ENCODE measurements at places on chromosomes 6 and 20.

GRCh38 chr6:83062225-83062624 lies 3.4 kb downstream of the UBE3D start:
- H3K27me3 ChIP-seq, result no peaks in the 10 kb centered on the region
- H3K4me1 ChIP-seq, result no peaks in the 10 kb centered on the region
- no peak overlapping the region for H3K27ac ChIP-seq
- H3K4me3 ChIP-seq, result no peak overlapping the region
- no peaks in the 10 kb centered on the region for H3K36me3 ChIP-seq
- no peak for DNase-seq

DNA sequence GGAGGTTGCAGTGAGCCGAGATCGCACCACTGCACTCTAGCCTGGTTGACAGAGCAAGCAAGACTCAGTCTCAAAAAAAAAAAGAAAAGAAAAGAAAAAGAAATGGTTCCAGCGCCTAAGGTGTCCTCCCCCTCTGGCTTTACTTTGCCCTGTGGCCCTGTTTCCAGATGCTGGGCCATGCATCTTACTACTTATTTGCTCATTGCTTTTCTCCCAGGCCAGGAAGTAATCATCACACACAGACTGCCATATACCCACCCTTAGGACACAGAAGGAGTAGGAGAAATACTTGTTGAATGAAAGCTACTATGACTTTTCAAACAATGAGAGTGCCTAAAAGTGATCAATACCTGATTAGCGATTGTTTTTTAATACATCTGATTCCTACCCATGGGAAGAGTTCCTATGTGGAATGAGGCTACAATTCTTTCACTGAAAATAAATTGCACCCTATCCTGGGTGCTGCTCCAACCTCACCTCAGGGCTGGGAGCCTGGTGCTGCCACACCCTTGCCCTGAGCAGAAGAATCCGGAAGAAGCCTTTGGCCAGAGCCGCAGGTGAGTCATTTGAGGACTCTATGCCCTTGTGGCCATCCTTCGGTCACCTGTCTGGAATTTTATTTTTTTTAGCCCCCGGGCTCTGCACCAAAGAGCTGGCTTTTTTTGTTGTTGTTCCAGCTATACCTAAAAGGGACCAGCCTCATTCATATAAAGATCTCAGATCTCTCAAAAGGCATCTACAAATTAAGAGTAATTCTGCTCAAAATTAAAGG lies 22.7 kb upstream of the TFAP2C start:
- H3K27me3 ChIP-seq, result no peaks in the 10 kb centered on the region
- H3K36me3 ChIP-seq, result no peaks in the 10 kb centered on the region
- H3K4me3 ChIP-seq, result no peak overlapping the region
- DNase-seq, result no peak
- H3K27ac ChIP-seq, result no peak overlapping the region
- H3K4me1 ChIP-seq, result no peaks in the 10 kb centered on the region

GRCh38 chr20:5524896-5525295 lies 208.1 kb upstream of the PROKR2 start:
- H3K4me3 ChIP-seq, result no peak overlapping the region
- H3K36me3 ChIP-seq, result no peaks in the 10 kb centered on the region
- H3K27me3 ChIP-seq, result no peaks in the 10 kb centered on the region
- H3K27ac ChIP-seq, result no peak overlapping the region
- peaks cover 3% of the 10 kb centered on the region for H3K4me1 ChIP-seq

GRCh38 chr6:39793516-39793915 lies 1.3 kb downstream of the DAAM2 start:
- no peaks in the 10 kb centered on the region for H3K4me1 ChIP-seq
- no peaks in the 10 kb centered on the region for H3K27me3 ChIP-seq
- no peak overlapping the region for H3K27ac ChIP-seq

- H3K27ac ChIP-seq, result no peak overlapping the region
- H3K36me3 ChIP-seq, result no peaks in the 10 kb centered on the region
- no peak for DNase-seq
- H3K4me1 ChIP-seq, result no peaks in the 10 kb centered on the region
Observed at GRCh38 chr20:59633656-59634251, 29.4 kb downstream of the PHACTR3 start.

GRCh38 chr6:108673602-108674001 lies 112.9 kb downstream of the FOXO3 start:
- H3K36me3 ChIP-seq, result no peaks in the 10 kb centered on the region
- no peak overlapping the region for H3K27ac ChIP-seq
- peaks cover 13% of the 10 kb centered on the region for H3K4me1 ChIP-seq

GRCh38 chr6:25085756-25086155 lies 150.0 kb upstream of the RIPOR2 start:
- no peaks in the 10 kb centered on the region for H3K4me1 ChIP-seq
- peaks cover 5% of the 10 kb centered on the region for H3K36me3 ChIP-seq
- no peak for DNase-seq
- no peaks in the 10 kb centered on the region for H3K27me3 ChIP-seq
- H3K27ac ChIP-seq, result no peak overlapping the region
- H3K4me3 ChIP-seq, result no peak overlapping the region

DNA sequence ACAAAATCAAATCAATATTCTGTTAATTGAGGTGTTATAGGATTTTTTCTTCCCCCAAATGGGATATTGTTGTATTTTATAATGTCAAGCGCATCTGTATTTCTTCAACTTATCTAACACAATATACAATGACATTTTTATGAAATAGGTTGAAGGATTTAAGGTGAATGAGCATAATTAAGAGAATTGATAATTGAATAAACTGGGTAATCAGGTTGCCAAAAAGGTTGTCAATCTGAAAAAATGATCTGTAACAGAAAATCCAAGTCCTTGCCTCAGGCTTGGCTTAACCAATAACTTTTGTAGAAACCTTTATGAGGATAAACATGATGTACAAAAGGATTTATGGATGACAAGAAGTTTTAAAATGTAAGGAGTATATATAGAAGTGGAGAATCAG lies 1101.7 kb upstream of the EYS start:
- no peak overlapping the region for H3K27ac ChIP-seq
- DNase-seq, result no peak
- no peak overlapping the region for H3K4me3 ChIP-seq
- no peaks in the 10 kb centered on the region for H3K36me3 ChIP-seq

- peaks cover 4% of the 10 kb centered on the region for H3K4me1 ChIP-seq
- no peaks in the 10 kb centered on the region for H3K36me3 ChIP-seq
- no peak overlapping the region for H3K27ac ChIP-seq
Observed at GRCh38 chr6:36774331-36774730, 64.9 kb downstream of the CPNE5 start.

GRCh38 chr6:107564589-107564951 lies 74.7 kb downstream of the SOBP start:
- no peak overlapping the region for H3K4me3 ChIP-seq
- 0 out of 2 replicates have a peak, but pooled peaks cover 2% of the 10 kb centered on the region for H3K27me3 ChIP-seq
- no peak for DNase-seq
- H3K36me3 ChIP-seq, result no peaks in the 10 kb centered on the region
- no peak overlapping the region for H3K27ac ChIP-seq

DNA sequence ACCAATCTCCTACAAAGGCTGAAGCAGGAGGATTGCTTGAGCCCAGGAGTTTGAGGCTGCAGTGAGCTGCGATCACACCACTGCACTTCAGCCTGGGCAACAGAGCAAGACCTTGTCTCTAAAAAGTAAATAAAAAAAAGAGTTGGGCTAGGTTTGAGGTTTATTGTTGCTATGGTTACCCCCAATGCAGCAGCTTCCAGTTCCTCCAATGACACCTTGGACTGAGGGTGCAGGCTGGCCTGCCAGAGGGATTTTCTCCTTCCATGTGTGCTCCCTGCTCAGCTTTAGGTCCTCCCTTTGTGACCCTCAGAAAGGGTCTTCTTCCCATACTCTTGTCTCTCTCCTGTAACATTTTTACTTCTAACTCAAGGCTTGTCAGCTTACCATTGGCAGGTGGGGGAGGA lies 10.6 kb upstream of the TBC1D20 start:
- H3K36me3 ChIP-seq, result no peaks in the 10 kb centered on the region
- H3K4me3 ChIP-seq, result no peak overlapping the region
- no peaks in the 10 kb centered on the region for H3K4me1 ChIP-seq
- H3K27me3 ChIP-seq, result no peaks in the 10 kb centered on the region
- H3K27ac ChIP-seq, result no peak overlapping the region
- DNase-seq, result no peak

GRCh38 chr6:95321126-95321525 lies 256.2 kb upstream of the MANEA start:
- DNase-seq, result no peak
- H3K27ac ChIP-seq, result no peak overlapping the region
- no peaks in the 10 kb centered on the region for H3K27me3 ChIP-seq
- H3K4me1 ChIP-seq, result no peaks in the 10 kb centered on the region

DNA sequence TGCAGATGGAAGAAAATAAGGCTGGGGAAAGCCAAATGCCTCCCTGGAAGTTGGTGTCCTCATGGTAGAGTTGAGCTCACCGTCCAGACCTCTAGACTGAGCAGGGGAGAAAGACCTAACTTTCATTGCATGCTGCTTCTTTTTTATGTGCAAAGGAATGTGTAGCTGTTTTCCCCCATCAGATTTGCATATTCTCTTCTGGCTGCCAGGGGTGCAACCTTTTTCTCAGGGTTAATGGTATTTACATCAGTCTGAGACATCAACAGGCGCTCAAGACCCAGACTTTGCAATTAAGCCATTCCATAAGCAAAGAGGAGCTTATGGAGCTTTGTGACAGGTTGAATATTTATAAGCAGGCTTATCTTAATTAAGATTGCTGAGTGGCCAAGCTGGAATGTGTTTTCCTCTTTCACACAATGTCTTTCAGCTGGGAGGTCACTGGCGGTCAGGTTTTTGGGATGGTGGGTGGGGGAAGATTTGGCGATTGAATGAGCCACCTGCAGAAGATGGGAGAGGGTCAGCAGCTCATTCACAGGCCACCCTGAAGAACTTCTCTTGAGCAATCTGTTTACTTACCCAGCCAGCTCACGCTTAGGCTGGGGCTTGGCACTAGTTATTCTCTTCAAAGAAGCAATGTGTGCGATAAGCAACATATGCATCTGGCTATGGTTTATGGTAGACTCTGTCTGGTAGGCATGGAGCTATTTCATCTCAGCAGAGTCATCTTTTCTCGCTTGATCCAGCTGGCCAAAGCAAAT lies 88.6 kb downstream of the SCP2D1 start:
- no peaks in the 10 kb centered on the region for H3K36me3 ChIP-seq
- no peak overlapping the region for H3K4me3 ChIP-seq
- no peaks in the 10 kb centered on the region for H3K4me1 ChIP-seq
- H3K27ac ChIP-seq, result no peak overlapping the region
- DNase-seq, result no peak

GRCh38 chr20:53070706-53071392 lies 98.7 kb downstream of the TSHZ2 start:
- no peak overlapping the region for H3K27ac ChIP-seq
- no peak for DNase-seq
- H3K27me3 ChIP-seq, result no peaks in the 10 kb centered on the region
- H3K4me1 ChIP-seq, result no peaks in the 10 kb centered on the region

GRCh38 chr20:11902285-11902697 lies 15.4 kb upstream of the BTBD3 start:
- DNase-seq, result no peak
- no peak overlapping the region for H3K27ac ChIP-seq
- no peaks in the 10 kb centered on the region for H3K36me3 ChIP-seq
- no peak overlapping the region for H3K4me3 ChIP-seq
- no peaks in the 10 kb centered on the region for H3K4me1 ChIP-seq
- H3K27me3 ChIP-seq, result no peaks in the 10 kb centered on the region
